H1 (cell line): ENCODE measurements at places on chromosomes 13 and 19. TPM values are rescaled to one million over a fixed set of nuclear protein-coding genes. Genes with fewer than 3 reads are reported as not detected.

DNA sequence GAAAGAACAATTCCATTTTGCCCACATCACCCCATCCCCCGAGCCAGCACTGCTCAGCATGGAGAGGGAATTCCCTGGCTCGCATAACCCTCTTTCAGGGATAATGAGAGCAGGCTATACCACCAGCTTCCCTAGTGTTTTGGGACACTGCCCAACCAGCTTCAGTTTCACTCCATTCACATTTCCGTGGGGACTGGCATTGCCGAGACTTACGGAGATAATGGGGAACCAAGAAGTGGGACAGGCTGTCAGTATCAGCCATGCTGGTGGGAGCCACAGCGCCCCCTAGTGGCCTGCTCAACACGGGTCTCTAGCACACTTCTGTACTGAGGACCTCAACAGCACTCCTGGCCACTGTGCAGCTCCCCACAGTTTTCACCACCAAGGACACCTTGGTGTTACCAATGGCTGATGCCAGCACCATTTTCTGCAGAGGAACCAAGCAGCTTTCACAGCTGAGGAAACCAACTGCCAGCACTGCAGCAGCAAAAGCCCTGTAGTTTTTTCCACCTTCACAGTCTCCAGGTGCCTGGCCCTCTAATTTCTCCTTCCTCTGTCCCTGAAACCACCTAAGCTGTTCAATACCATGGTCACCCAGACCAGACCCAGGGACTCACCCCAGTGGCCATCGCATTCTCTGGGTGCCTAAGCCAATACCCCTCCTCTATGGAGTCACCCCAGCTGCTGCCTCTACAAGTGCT lies 23.7 kb downstream of the SLC6A16 start:
- DNase-seq, result peak; percentile 95
- H3K4me3 ChIP-seq, result no peak overlapping the region
- H3K4me1 ChIP-seq, result no peaks in the 10 kb centered on the region; the same call in 1 of the 2 replicates
- no peaks in the 10 kb centered on the region for H3K27me3 ChIP-seq

Gene CALR3
- polyA plus RNA-seq, result 0.11 TPM in 1 of 2 replicates, not detected in the other

DNA sequence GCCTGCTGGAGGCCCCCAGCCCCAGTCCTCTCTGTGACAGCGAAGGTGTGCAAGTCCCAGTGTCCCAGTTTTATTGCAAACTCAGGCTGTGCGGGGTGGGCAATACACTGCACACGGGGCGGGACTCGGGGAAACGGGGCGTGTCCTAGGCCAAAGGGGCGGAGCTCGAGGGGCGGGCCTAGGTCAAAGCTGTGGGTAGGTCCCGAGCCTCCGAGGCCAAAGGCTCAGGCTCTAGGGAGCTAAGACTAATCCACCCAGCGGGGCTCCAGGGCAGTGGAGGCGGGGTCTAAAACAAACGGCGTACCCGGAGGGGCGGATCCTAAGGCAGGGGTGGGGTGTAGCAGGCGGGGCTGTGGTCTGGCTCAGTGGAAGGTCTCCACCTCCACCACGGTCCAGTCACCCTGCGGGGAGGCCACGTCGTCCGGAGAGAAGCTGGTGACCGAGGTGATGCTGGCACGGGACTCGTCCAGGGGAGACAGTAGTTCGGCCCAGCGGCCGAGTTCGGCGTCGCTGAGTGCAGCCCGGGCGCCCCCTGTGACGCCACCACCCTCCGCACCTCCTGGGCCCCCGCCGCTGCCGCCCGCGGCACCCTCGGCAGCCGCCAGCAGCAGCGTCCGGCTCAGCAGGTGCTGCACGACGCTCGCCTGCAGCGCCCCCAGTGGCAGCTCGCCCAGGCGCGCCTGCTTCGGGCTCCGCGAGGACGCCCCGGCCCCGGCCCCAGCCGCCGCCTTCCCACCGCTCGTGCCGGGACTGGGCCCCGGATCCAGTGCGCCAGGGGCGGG lies 5.3 kb downstream of the PRR36 start:
- DNase-seq, result peak; percentile 82
- no peaks in the 10 kb centered on the region for H3K36me3 ChIP-seq
- peaks cover 2% of the 10 kb centered on the region for H3K27me3 ChIP-seq
- peaks cover 17% of the 10 kb centered on the region; the same call in 1 of the 2 replicates for H3K4me1 ChIP-seq
- H3K4me3 ChIP-seq, result peak overlapping the region; percentile 61
- H3K27ac ChIP-seq, result no peak overlapping the region; the same call in 1 of the 2 replicates

DNA sequence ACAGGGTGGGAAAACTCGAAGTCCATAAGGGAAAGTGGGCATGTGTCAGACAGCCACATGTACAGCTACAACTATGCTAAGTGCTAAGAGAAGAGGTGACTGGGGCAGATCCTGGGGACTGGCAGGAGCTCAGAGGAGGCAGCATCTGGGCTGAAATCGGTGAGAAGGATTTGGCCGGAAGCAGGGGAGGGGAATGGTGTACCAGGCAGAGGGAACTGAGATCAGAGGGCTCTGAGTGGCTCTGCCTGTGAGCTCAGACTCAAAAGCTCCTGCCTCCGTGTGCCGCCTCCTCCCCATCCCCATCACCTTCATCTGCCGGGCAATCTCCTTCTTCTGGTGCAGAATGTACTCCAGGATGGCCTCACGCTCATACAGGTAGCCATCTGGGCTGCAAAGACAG lies 21.8 kb downstream of the NOSIP start:
- H3K27ac ChIP-seq, result no peak overlapping the region
- peaks cover 6% of the 10 kb centered on the region; the same call in 1 of the 2 replicates for H3K36me3 ChIP-seq
- DNase-seq, result no peak
- H3K27me3 ChIP-seq, result no peaks in the 10 kb centered on the region; the same call in 1 of the 2 replicates
- H3K4me1 ChIP-seq, result peaks cover 22% of the 10 kb centered on the region
- no peak overlapping the region for H3K4me3 ChIP-seq
